Activated T-cell treated with anti-CD3 and anti-CD28 coated beads, Interleukin-2, amount 50 U/mL, for 1 hour (primary cell): ENCODE measurements at places on chromosomes 11 and 22.

DNA sequence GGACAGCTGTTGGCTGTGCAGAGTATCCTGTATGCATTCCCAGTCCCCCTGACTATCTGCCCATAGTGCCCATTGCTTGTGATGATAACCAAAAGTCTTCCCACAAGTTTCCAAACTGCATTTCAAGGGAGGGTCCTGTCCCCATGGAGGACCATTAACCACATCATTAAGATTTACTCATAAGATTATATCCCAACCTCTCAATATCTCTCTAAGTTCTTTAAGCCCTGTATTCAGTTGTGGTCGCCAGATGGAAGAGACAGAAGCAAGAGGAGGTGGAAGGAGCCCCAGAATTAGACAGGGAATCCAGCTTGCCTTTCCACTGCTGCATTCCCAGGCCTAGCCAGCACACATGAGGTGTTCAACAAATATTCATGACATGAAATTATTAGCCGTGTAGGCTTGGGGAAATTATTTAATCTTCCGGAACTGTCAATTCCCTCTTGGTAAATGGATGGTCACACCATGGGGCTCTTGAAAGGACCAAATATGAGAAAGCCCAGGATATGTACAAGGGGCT lies 42.6 kb upstream of the TIMP3 start:
- no peak for DNase-seq

DNA sequence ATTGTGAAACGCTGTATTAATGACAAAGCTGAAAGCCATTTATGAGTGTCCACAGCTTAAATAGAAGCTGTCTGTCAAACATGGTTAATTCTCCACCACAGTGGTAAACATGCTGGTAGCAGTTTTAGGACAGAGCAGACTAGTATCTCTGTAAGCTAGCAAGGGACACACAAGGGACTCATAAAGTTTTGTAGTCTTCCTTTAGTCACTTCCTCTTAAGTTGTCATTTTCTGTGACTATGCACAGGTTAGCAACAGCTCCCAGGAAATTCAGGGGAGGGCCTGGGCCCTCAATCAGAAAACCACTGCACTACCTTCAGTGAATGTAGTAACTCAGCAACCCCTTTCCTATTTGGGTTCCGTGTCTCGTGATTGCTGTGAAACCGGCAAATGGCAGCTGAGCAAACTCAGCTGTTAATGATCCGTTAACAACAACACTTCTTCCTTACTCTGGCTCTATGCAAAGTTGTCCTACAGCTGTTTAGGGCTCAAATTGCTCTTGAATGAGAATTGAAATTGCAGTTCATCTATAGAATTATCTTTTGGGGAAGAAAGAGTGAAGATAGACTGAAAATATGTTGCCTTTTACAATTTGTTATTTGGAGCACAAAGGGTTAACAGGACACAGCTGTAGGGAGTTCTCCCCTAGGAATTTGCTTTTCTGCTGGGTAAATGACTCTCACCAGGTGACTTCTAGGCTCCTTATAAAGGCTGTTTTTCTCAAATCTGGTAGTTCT lies at the start of gene MMP26:
Gene MMP26, plus strand, starts transcription at position 731 of the 736 bp plus-strand sequence.
- no peak for DNase-seq

DNA sequence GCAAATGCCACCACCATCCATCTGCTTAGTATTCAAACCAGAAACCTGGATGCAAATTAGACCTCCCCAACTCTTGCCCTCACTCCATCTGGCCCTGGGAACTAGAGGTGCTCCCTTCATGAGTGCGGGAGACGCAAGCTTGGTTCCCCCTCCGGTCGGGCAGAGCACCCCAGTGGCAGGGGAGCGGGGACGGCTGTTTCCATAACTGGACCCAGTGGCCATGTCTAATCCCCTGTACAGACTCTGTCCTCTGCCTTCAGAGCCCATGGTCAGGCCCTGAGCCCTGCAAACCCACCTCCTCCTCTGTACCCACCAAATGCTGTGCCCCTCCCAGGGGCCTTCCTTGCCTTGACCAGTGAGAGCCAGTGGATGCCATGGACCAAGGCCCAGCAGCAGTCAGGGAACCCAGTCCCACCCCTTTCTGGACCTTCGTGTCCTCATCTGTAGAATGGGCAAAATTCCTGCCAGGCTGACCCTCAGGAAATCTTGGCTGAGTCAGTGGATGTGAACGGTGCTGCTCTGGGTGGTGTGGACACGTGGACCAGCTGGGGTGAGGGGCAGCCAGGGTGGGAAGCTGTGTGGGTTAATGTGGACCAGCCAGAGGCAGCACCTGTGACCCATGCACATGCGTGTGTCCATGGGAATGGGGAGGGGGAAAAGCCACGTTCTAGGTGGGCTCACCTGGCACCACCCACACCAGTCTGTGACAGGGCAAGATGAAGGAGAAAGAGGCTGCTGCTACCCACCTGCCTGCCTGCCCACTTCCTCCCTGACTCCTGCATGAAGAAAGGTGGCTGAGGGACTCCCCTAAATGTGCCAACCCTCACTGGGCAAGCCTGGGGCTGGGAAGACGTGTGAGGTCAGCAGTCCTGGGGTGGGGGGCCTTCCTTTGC lies 72.8 kb downstream of the LRRC32 start:
- no peak for DNase-seq

- DNase-seq = no peak
Observed at GRCh38 chr11:27028561-27028965, 12.1 kb upstream of the BBOX1 start.

DNA sequence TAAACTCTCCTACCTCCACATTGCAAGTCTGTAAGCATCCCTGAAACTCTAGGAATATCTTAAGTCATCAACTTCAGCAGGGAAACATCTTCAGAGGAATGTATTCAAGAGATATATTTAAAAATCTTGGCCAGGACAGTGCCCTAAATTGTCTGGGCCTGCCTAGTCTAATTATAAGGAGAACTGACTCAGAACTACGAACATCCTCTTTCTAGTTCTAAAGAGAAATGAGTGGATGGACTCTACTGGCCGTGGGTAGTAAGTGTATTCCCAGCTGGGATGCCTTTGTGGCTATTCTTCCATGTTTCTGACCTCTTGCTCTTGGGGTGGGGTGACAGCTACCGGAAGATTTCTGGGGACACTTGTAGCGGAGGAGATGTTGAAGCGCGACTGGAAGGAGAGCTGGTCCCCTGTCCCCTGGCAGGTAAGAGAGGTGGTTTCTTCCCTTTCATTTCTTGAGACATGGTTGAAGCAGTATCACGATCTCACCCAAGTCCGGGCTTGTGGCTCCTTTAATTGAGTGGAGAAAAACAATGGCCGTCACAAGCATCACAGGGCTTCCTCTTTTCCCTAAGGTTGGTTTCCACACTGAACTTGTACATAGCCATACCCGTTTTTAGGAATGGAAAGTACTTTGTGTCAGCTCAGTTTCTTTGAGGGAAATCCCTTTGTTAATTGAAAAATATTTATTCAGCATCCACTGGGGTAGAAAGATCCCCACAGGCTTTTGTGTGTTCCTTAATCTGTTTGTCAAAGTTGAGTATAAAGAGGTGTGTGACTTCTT lies 97.7 kb upstream of the SORL1-AS1 start:
- DNase-seq = no peak

GRCh38 chr22:28798810-28799605 lies 1.4 kb downstream of the XBP1 start:
- no peak for DNase-seq

DNA sequence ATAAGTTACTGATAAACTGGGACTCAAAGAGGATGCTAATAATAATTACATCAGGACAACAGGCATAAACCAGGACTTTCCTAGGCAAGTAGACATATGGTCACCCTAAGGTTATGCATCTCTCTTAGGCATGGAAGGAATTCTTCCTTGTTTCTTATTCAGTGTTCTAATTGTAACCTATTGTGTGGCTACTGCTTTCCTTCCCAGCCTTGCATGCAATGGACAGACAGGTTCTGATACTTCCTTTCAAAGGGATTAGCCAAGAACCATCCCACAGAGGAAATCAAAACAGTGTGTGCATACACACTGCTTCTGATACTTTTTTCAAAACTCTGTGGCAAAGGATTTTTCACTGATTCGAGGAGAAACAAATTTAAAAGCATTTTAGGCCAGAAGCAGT lies 48.3 kb downstream of the RRAS2 start:
- DNase-seq = no peak

GRCh38 chr11:45500451-45500850 lies 165.0 kb downstream of the CHST1 start:
- no peak for DNase-seq

DNA sequence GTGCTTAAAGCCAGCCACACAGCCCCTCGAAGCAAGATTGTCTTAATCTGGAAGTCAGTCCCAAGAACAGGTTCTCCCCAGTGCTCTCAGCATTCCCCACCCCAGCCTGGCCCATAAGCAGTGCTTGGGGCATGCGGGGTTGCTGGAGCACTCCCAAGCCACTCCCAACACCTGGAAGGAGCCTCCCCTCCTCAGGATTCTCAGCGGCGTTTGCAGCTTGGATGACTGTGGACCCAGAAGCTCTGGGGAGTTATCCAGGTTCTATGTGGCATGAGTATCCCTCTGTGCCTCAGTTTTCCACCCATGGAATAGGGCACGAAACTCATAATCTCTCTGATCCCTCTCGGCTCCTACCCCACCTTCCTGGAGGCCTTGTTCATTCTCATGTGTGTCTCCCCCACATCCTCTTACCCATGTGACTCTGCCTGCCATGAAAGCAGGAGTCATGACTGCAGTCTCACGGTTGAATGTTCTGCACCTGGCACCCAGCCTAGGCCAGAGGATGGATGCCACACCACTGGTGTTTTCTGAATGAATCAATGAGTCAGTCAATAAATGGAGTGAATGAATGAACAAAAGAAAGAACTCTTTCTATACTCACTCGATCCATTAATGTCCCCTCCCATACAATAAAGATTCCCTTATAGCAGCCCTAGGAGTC lies 33.4 kb upstream of the WNT7B start:
- no peak for DNase-seq

DNA sequence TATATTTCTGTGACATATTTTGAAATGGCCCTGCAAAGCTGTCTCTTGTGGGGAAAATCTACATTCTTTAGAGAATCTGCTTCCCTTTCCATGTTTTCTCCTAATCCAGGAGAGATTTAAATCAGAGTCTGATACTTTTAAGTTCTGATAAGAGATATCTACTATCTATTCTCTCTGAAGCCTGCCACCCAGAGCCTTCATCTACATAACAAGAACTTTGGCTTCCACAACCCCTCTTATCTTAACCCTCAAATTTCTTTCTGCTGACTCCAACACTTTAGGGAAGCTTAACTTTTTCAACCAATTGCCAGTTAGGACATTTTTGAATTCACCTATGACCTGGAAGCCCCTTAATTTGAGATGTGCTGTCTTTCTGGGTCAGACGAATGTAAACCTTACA lies 965.2 kb downstream of the TBC1D22A start:
- no peak for DNase-seq

GRCh38 chr11:11976481-11977127 lies 31.8 kb downstream of the DKK3 start:
- DNase-seq = no peak

GRCh38 chr11:12404436-12404835 lies 27.1 kb downstream of the PARVA start:
- no peak for DNase-seq

GRCh38 chr22:45263463-45264269 lies 21.1 kb upstream of the UPK3A start:
- DNase-seq = no peak

DNA sequence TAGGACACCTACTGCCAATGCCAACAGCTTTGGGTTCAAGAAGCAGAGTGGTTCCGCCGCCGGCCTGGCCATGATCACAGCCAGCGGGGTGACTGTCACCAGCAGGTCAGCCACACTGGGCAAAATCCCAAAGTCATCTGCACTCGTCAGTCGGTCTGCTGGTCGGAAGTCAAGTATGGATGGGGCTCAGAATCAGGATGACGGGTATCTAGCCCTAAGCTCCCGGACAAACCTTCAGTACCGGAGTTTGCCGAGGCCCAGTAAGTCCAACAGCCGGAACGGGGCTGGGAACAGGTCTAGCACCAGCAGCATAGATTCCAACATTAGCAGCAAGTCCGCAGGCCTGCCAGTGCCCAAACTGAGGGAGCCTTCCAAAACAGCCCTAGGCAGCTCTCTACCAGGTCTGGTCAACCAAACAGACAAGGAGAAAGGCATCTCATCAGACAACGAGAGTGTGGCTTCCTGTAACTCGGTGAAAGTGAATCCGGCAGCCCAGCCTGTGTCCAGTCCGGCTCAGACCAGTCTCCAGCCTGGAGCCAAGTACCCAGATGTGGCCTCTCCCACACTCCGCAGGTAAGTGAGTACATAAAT lies 115.1 kb downstream of the DBX1 start:
- DNase-seq = no peak

DNA sequence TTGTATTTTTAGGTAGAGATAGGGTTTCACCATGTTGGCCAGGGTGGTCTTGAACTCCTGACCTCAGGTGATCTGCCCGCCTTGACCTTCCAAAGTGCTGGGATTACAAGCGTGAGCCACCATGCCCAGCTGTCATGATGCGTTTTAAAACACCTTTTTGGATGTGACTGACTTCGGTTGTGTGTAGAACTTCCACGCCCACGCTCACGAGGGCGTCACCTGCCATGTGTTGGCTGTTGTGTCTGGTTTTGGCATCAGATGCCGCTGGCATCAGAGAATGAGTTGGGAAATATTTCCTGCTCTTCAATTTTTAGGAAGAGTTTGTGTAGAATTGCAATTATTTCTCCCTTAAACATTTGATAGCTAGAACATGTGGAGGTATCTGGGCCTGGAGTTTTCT lies 109.1 kb downstream of the KCNQ1 start:
- no peak for DNase-seq
